ENCODE measurements at places on chromosomes 6 and 20.

- DNase-seq, result no peak
Measured at GRCh38 chr6:91879386-91879995, 1292.6 kb upstream of the MAP3K7 start.

DNA sequence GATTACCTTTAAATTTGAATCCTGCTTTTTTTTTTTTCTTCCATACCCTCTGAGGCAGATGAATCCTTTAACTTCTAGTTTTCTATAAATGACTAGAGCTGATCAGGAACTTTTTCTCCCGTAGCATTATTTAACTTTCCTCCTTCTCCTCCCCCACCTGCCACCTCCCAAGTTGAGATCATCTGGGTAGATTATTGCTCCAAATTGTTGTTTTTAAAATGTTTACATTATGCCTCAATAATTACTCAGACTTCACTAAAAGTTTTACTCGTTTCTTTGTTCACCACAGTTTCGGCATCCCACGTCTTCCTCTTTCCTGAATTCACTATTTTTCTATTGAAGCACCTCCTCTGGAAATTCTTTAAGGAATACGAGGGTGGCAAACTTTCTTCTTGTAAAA is 16.6 kb upstream of the SCUBE3 start:
- DNase-seq, result no peak

DNA sequence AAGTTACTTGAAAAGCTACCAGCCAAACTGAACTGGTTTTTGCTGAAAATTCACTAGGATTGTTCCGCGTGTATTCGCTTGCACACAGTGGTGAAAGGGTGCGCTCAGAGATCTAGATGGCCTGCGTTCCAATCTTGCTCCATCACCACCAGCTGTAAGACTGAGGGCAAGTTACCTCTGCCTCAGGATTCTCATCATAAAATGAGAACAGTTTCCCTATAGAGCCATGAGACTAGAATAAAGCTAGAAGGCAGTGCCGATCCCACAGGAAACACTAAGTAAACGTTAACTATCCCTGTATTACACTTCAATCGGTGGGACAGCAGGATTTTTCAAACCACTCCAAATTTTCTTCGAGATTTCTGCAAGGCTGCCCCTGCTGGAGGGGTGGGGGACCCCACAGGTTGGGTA is 838 bp downstream of the AHCY start:
- no peak for DNase-seq

- DNase-seq, result no peak
Measured at GRCh38 chr6:4817551-4817950, 41.3 kb downstream of the CDYL start.

- DNase-seq, result no peak
Measured at GRCh38 chr6:107114926-107115694, at the start of gene BEND3. TSS of gene BEND3 (minus strand) at chr6:107115515. CDS start at chr6:107099285, 16,230 bp downstream.

GRCh38 chr6:6283746-6284145 is 36.7 kb downstream of the F13A1 start:
- DNase-seq, result no peak

DNA sequence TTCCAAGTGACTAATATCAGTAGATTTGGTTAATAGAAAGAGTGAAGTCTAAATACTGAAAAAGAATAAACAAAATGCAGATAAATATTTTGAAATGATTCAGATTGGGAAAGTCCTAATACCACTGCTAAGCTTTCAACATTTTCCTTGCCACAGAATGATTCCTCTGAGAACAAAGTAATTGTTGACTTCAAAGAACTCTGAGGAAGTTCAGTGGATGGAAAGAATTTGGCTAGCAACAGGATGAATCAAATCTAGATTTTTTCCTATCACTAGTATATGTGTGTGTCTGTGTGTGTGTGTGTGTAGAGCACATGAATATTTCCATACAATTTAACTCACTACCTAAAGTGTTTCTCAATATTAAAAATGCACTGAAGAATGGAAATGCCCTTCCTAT is 107.9 kb upstream of the PREP start:
- DNase-seq, result no peak

DNA sequence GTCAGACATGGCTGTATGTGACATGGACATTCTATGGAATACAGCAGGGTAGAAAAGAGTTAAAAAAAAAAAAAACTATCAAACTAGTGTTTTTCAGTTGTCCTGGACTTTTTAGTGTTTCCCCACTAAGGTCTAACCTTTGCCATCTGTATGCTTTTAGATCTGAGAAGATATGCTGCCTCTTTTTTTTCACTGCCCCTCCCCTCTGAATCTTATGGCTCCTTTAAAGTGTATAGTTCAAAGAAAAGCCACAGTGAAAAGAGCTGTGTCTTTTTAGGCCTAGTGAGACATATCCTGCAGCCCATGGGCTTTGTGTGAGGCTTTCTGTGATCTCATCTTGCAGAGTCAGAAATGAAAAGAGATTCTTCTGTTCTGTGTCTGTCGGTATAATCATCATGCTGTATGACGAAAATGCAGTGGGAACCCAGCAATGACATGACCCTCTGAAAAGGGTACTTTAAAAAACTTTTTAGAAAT is 29.3 kb downstream of the ADGRG6 start:
- no peak for DNase-seq

- DNase-seq, result no peak
Measured at GRCh38 chr6:73943411-73943810, 247.4 kb downstream of the CD109 start.

DNA sequence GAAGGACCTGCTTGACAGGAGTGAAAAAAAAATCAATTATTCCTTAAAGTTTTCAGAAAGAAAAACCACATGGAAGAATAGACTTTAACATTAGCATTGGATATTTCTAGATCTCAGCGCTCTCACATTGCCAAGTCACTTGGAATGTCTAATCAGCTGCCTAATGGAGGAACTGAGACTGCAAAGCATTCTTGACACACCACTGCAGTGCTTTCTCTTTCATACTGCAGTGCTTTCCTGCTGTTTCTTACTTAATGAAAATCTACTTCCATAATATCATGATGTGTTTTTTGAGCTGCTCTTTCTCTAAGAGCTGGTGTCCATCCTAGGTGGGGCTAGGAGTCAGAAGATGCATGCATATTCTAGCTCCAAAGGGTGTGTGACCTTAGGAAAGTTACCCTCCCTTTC is 20.4 kb upstream of the MCM3 start:
- no peak for DNase-seq

DNA sequence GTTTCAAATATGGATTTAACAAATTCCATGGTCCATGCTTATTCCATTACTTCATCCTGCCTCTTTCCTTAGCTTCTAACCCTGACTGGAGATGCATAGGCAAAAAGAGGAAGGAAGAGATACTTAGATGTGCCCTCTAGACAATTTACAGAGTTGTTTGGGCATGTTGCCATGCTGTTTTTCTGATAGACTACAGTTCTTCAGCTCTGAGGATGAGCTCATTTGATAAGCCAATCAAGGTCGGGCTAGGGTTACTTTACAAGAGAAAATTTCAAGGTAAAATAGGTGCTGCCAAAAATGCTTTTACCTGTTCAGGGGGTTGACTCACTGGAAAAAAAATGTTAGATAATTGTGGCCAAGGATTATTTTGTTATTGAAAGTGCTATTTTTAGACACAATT is 5.9 kb downstream of the HCRTR2 start:
- DNase-seq, result no peak

DNA sequence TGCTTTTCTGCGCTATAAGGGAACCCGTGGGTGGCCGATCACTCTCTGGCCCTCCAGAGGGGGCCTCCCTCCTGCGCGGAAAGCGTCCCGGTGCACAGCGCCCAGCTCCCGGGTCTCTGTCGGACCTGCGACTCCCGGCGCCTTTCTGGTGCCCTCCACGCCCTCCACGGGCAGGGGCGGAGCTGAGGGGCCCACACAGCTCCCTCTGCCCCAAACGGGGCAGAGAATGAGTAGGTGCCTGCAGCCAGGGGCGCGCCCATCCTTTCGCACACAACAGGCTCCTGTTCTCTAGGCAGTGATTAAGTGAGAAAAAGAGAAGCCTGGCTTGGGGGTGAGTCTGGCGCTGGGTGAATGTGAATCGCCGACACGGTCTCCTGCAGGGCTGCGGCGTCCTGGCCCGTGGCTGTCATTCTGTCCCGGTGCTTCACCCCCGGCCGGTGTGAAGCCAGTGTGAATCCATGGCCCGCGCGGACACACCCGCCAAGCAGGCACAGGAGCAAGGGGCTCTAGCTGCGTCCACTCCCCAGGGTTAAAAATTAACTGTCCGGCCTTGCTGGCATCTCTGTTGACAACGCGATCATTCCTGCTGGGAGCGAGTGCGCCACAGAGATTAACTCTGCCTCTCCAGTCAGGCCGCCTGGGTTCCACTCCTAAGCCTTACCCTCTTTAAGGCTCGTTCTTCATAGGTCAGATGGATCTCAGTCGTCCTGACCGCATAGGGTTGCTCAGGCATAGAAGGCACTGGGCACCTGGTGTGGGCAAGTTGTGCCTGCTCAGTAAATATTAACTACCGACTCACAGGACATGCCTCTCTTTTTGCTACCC is 88.8 kb downstream of the PCSK2 start:
- no peak for DNase-seq

DNA sequence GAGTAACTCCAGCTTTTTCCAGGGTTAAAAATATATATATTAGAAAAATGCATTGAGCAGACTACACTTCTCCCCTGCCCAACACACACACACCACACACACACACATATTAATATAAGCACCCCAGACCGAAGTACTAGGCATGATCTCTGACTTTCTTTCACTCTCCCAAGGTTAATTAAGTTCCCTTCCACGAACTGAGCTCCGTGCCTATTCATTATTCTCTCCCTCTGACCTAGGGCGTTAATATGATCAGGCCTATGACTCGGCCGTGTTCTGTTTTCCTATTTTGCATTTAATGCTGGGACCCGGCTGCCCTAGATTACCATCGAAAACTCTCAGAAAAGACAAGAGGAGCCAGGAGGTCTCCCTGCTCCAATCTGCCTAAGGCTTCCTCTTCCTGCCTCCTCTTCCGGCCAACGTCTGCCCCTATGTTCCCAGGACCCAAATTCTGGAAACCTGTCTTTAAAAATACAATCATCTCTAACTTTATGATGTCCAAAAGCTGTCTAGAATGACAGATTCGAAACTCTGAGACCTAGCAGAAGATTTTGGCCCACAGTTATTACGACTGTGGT is 6.1 kb upstream of the POU3F2 start:
- no peak for DNase-seq

GRCh38 chr6:131383421-131384411 is 189.3 kb upstream of the ARG1 start:
- no peak for DNase-seq

GRCh38 chr6:17983730-17984129 is 3.7 kb downstream of the KIF13A start:
- no peak for DNase-seq

DNA sequence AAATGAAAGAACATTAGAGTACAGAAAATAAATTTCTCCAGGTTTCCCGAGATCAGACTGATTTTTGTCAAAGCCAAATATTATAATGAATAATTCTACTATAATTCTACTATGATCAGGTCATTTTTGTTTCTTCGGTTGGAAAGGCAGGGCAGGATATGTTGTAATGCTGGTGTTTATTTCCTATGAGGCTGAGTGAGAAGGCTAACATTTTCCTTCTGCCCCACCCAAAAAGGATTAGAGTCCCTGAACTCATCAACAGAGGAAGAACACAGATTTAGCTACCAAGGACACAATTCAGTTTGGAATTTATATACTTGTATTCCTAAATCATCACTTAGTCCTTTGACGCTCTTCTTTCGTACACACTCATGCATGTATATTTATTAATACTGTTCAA is 318.9 kb downstream of the SYNE1 start:
- no peak for DNase-seq

DNA sequence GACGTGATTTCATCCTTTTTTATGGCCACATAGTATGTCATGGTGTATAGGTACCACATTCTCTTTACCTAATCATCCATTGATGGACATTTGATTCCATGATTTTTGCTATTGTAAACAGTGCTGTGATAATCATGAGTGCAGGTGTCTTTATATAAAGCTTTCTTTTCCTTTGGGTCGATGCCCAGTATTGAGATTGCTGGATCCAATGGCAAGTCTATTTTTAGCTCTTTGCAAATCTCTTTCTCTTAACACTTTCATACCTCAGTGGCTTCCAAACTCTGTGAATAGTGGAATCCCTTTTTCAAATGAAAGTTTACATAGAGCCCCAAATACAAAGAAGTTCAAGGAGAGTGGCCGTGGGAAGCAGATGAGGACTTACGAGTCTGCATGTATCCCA is 105.8 kb upstream of the SPTLC3 start:
- no peak for DNase-seq

All from stimulated activated CD8-positive, alpha-beta memory T cell treated with anti-CD3 and anti-CD28 coated beads, Interleukin-15, amount 100 ng/mL, for 48 hours (primary cell).